ENCODE measurements at places on chromosomes 11 and 22. TPM values are rescaled to one million over a fixed set of nuclear protein-coding genes. Genes with fewer than 3 reads are reported as not detected.
A peak's percentile ranks its signal among the peaks of the same experiment; 100 is the strongest.

DNA sequence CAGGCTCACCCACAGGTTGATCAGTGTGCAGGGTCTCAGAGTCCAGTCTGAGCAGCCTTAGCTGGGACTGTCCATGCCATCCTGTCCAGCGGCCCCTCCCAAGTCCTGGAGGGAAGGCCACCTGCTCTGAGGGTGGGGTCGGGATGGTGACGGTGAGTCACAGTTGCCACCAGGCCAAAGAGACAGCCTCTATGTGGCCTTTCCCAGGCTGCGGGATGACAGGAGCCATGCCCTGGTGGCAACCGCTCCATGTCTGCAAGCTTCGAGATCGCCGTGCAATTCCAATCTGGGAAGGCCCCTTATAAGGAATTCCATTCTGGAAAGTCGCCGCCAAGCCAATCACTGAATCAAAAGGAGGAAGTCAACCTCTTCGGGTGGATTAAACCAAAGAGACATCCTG lies 47.5 kb downstream of the RTL6 start:
- peak; percentile 62 for DNase-seq
- no peak overlapping the region for H3K4me3 ChIP-seq
- H3K27ac ChIP-seq, result no peak overlapping the region
- H3K4me1 ChIP-seq, result peaks cover 23% of the 10 kb centered on the region

- no peak for DNase-seq
- peaks cover 4% of the 10 kb centered on the region for H3K36me3 ChIP-seq
- peaks cover 2% of the 10 kb centered on the region for H3K4me1 ChIP-seq
- H3K27ac ChIP-seq, result no peak overlapping the region
- no peaks in the 10 kb centered on the region for H3K27me3 ChIP-seq
These were observed 49.6 kb downstream of the KIF18A start for GRCh38 chr11:28058333-28058732.

DNA sequence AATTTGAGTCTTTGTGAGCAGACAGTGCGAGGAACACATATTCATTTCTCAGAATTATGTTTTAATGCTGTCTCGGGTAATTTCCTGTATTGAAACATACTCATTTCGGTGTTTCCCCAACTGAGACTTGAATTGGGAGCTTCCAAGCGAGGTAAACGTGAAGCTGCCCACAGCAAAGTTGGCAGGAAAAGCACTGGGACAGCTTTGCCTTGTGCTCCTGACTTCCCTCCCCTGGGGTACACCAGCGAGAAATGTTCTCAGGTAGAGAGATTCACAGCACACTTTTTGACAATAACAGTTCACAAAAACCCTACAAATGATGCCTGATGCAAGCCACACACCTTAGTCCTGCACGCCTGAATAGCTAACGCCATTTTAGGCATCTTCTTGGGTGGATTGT lies 3.1 kb downstream of the HTR3B start:
- no peaks in the 10 kb centered on the region for H3K36me3 ChIP-seq
- peaks cover 65% of the 10 kb centered on the region for H3K27me3 ChIP-seq
- peak; percentile 23 for DNase-seq
- no peak overlapping the region for H3K4me3 ChIP-seq

DNA sequence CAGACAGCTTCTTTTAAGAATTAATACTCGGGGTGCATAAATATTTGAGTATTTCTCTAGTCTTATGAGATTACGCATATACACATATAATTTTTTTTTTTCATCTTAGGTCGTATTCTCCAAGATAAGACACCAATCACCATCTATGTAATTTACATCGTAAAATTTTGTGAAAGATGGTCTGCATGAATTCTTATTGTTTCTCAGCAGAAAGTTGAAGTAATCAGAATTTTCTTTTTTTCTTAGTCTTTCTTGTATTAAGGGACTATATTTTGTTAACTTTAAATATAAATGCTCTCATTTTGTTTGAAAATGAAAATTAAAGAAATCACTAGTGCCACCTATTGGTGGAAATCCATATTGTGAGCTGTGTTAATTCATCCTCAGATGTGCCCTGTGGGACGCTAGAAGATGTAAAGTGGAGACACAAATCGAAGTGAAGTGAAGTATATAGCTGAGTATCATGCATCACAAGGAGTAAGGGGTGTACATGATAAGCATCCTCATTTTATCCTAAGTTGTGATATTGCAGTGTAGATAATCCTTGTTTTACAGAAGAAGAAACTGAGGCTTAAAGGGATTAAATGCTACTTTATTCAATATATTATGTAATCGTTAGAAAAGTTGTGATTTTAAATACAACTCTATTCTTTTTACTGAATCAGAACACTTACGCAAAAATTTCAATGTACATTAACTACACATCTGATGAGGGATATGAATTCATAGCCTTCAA lies 2084.3 kb downstream of the LRRC4C start:
- H3K27ac ChIP-seq, result no peak overlapping the region
- no peaks in the 10 kb centered on the region for H3K36me3 ChIP-seq
- no peak overlapping the region for H3K4me3 ChIP-seq

DNA sequence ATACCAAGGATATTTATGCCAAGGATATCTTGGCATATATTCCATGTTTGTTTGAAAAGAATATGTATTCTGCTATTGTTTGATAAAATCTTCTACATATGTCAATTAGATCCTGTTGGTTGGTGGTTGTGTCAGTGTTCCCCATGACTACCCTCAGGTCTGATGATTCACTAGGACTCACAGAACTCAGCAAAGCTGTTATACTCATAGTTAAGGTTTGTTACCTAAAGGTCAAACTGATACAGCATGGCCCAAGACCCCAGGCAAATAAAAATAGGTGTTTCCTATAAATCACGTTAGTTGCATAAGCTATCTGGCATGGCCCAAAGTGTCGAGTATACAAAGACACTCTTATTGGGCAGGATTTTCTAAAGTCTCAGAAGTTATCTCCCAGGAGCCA lies 30.2 kb upstream of the B3GNT6 start:
- H3K4me1 ChIP-seq, result no peaks in the 10 kb centered on the region
- peaks cover 17% of the 10 kb centered on the region for H3K36me3 ChIP-seq
- no peak overlapping the region for H3K27ac ChIP-seq
- no peaks in the 10 kb centered on the region for H3K27me3 ChIP-seq

The SPTBN2 gene
- 12.9 TPM for total RNA-seq

The MS4A6A gene
- not detected for total RNA-seq

Data from osteocyte (in vitro differentiated cells).